ENCODE measurements at places on chromosomes 5 and 9. TPM values are rescaled to one million over a fixed set of nuclear protein-coding genes. Genes with fewer than 3 reads are reported as not detected.

SLC36A1 gene
- 14.6 TPM for total RNA-seq

PCDH12 gene
- total RNA-seq, result not detected

CCNO gene
- not detected for total RNA-seq

NUTM2F gene
- total RNA-seq, result not detected

RNF183 gene
- not detected for total RNA-seq

MED22 gene
- 16.7 TPM for total RNA-seq

HMHB1 gene
- total RNA-seq, result not detected

SLC36A3 gene
- not detected for total RNA-seq

ADAMTS16 gene
- under 0.01 TPM for total RNA-seq

RFESD gene
- 2.5 TPM for total RNA-seq

BNIP1 gene
- 14.1 TPM for total RNA-seq

C9orf50 gene
- total RNA-seq, result 0.39 TPM

DBH gene
- total RNA-seq, result not detected

PANK3 gene
- total RNA-seq, result 20.4 TPM

OTP gene
- total RNA-seq, result not detected

HMMR gene
- total RNA-seq, result 3.5 TPM

PCDHA2 gene
- not detected for total RNA-seq

PIP5KL1 gene
- 8.6 TPM for total RNA-seq

SCGB3A1 gene
- not detected for total RNA-seq

MCTP1 gene
- under 0.01 TPM for total RNA-seq

PCDHB14 gene
- 0.22 TPM for total RNA-seq

GAPT gene
- total RNA-seq, result not detected

AFAP1L1 gene
- total RNA-seq, result 5.9 TPM

ADCY2 gene
- 0.76 TPM for total RNA-seq

EQTN gene
- total RNA-seq, result 0.22 TPM

SPINK6 gene
- total RNA-seq, result not detected

CER1 gene
- not detected for total RNA-seq

CATSPER3 gene
- total RNA-seq, result not detected

PCDHGB6 gene
- total RNA-seq, result 3.1 TPM

SGCD gene
- under 0.01 TPM for total RNA-seq

ORM2 gene
- not detected for total RNA-seq

PCDHB3 gene
- 0.39 TPM for total RNA-seq

AMBP gene
- total RNA-seq, result not detected

RGS7BP gene
- not detected for total RNA-seq

CHSY3 gene
- total RNA-seq, result 9.5 TPM

ZNF366 gene
- 0.39 TPM for total RNA-seq

C5orf52 gene
- total RNA-seq, result not detected

FGD3 gene
- 2.0 TPM for total RNA-seq

IFNA21 gene
- total RNA-seq, result not detected

FAM81B gene
- total RNA-seq, result not detected

ZNF618 gene
- 0.39 TPM for total RNA-seq

PTAR1 gene
- 96.0 TPM for total RNA-seq

ADAMTS12 gene
- total RNA-seq, result 3.9 TPM

LCN12 gene
- not detected for total RNA-seq

LOX gene
- 7.9 TPM for total RNA-seq

PCDHAC2 gene
- 0.39 TPM for total RNA-seq

FOXD4L4 gene
- 0.43 TPM for total RNA-seq

SMC5 gene
- 25.8 TPM for total RNA-seq

NXNL2 gene
- total RNA-seq, result 1.2 TPM

TSSK1B gene
- total RNA-seq, result 0.79 TPM

SOX30 gene
- total RNA-seq, result not detected

ANKH gene
- 15.2 TPM for total RNA-seq

Data from placental epithelial cell (primary cell).